ENCODE measurements at places on chromosomes 2 and 18.

- peak; percentile 76 for DNase-seq
Measured at GRCh38 chr2:10835052-10835970, 22.7 kb upstream of the PDIA6 start.

- DNase-seq: no peak
Measured at GRCh38 chr18:21830532-21830931, 89.9 kb downstream of the MIB1 start.

DNA sequence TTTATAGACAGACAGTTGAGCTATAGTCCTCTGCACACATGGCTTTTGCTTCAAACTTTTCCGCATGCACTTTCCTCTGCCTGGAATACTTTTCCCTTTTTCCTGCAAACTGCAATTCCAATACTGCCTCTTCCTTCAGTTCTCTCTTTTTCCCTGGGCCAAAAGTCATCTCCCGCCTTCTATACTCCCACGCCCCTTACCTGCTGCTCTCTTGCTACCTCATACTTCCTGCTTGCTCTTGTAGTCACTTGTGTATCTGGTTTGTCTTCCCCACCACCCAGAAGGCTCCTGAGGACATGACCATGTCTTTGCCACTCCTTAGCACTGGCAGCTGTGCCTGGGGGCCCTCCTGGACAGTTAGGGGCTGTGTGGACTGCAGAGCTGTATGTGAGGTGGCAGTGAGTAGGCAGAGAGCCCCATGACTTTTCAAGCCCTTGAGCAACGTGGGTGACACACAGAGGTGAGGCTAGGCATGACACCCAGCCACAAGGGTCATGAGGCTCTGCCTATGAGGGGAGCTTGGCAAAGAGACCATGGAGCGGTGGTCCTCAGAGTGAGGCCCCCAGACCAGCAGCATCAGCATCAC, 23.2 kb downstream of the SPEG start:
- DNase-seq: no peak

DNA sequence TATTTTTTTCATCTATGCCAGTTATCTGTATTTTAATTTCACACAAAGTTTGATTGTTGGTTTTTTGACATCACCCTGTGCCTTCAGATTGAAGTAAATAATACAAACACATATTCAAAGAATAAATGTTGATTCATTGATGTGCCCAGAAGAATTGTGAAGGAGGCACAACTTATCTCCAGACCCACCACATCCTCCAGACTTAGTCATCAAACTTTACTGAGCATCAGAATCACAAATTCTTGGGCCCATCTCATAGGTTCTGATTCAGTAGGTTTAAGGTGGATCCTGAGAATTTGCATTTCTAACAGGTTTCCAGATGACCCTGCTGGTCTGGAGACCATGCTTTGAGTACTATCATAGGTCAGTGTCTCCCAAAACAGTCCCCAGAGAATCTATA, 82.8 kb upstream of the PIK3C3 start:
- no peak for DNase-seq

DNA sequence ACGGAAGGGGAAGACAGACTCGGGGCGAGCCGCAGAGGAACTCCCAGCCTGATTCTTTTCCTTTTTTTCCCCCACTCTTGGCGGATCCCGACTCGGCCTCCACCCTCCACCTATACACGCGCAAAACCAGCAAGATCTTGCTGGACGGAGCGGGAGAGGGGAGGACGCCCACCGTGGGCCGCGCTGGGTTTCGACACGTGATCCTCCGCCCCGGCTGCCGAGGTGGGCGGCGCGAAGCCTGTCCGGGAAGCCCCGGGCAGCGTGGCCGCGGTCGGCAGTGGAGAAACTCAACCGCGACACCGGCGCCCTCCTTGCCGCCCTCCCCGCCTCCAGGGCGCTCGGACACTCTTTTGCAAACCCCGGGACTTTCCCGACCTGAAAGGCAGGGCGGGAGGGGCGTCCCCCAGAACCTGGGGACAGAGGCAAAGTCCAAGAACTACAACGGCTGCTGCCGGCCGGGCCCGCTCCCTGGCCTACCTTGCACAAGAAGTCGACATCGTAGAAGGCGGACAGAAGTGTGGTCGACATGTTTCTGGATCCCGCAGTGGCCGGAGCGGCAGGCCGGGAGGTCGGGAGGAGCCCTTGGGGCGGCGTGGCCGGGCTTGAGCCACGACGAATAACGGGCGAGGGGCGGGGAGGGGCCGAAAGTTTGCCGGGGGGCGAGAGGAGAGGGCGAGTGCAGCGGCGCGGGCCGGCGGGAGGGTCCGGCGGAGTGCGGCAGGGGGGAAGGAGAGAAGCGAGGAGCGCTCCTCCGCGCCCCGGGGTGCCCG, 433 bp downstream of the ZFP36L2 start:
- peak; percentile 56 for DNase-seq

DNA sequence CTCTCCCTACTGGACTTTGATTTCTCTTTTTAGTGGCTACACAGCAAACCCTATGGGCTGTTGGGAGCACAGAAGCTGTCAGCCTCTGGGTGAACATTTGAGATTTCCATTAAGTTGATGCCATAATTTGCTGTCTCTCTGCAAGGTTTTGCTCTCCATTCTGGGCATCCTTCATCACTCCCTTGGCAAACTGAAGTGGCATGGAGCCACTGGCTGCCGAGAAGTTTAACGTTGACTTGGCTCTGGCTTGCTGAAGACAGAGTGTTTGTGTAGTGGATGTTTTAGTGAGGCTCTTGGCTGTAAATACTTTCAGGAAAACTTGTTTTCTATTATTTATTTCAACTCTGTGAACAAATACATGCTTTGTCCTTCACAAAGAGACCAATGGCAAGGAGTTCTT, 91.5 kb downstream of the ALK start:
- DNase-seq: no peak
